ENCODE measurements at places on chromosomes 1 and 21.

DNA sequence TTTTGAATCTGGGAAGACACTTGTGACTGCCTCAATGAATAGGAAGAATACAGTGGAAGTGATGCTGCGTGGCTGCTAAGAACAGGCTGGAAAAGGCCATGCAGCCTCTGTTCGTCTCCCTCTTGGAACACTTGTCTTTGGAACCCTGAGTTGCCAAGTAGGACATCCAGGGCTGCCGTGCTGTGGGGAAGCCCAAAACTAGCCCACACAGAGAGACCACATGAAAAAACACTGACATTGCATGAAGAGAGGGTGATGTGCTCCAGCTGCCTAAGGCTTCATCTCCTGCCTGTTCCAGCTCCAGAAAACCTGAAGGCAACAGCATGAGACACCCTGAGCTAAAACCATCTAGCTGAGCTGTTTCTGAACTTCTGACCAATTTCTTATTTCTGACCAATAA is 61.1 kb upstream of the GNG4 start:
- no peak for DNase-seq

DNA sequence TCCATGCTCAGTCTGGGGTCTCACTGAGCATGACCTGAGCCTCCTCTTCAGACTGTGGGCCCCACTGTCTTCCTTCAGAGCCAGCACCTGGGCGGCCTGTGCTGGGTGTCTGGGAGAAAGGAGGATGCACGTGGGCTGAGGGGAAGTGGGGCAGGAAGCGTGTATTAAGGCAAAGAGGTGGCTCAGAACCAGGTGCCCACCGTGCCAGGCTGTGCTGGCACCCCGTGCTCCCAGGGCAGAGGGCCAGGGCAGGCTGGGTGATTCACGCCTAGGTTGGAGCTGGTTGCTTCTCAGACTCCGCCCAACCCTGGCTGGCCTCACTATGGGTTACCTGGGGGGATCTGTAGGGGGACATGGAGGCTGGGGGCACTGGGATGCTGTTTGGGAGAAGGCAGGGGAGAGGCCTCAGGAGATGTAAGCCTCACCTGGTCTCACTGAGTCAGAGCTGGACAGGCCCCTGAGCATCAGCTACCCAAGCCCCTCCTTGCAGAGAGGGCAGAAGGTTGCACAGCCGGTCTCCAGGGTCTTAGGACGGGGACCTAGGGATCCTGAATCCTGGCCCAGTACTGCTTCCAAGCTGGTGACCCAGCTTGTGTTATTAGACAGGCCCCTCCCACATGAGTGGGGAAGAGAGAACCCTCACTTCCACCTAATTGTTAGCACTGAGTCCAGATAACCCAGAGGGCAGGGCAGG is 18.6 kb upstream of the PADI1 start:
- no peak for DNase-seq

- DNase-seq: no peak
Measured at GRCh38 chr1:81841795-81842194, 41.1 kb downstream of the ADGRL2 start.

GRCh38 chr1:99566290-99567021 is 79.5 kb upstream of the PALMD start:
- no peak for DNase-seq

- no peak for DNase-seq
Measured at GRCh38 chr1:44077421-44077820, 41.2 kb upstream of the KLF17 start.

GRCh38 chr1:25135909-25136308 is 96.4 kb downstream of the SYF2 start:
- DNase-seq: no peak

DNA sequence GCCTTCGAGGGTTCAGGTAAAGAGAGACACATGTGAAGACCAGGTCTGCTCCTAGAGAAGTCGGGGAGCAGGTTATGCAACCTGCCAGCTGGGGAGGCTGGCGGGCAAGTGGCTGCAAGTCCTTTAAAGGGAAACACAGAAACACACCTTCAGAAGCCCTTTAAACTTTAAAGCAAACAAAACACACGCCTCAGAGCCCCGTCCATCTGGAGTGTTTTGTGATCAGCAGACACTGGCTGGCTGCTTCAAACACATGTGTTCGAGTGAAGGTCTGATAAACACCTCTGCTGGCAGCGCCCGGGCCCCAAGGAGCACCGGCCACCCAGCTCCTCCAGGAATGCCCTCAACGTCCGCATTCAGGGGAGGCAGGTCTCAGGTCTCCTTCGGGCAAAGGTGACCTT is 15.2 kb downstream of the RIPK4 start:
- no peak for DNase-seq

GRCh38 chr1:101697072-101697471 is 299.7 kb downstream of the OLFM3 start:
- no peak for DNase-seq

DNA sequence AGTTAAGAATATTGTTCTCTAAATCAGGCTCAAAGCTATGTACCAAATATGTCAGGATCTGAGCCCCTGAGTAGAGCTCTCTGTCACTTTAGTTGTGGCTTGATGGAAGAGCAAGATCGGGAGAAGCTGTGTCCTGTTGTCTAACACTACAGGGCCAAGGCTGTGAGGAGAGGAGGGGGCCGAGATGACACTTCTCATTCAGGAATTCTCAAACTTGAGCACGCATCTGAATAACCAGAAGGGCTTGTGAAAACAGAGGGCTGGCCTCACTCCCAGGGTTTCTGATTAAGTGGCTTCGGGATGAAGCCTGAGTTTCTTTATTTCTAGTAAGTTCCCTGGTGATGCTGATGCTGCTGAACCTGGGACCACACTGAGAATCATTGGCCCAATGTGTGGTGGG is 209.2 kb upstream of the DAB1 start:
- DNase-seq: no peak

DNA sequence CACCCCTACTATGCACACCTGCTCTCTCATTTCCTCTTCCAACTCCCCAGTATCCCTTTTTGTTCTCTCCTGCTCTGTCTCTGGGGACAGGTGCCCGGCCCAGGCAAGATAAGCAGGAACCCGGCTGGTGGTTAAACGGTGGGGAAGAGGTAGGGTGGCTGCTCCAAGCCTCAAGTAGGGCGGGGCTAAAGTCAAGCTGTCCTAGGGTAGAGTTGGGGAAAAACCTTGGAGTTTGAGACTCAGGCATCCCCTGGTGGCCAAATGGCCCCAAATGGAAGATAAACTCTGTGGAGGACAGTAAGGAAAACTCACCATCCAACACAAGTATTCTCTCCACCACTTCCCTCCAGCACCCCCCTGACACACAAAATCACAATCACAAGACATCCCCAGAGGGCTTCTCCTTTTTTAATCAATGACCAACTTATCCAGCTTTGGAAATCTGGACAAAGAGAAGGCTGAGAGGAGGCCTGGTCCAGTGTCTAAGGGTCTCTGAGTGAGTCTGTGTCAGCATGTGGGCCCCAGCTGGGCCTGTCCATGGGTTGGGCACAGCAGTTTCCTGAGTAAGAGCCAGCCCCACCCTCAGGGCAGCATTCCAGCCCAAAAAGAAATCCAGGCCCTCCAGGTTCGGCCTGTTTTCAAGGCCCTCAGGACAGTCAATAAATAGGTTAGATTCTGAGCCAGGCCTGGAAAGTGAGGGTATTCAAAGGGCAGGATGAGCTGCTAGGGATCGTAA is 9.8 kb downstream of the POMGNT1 start:
- no peak for DNase-seq

GRCh38 chr1:31790641-31791091 is 25.2 kb downstream of the SPOCD1 start:
- no peak for DNase-seq

DNA sequence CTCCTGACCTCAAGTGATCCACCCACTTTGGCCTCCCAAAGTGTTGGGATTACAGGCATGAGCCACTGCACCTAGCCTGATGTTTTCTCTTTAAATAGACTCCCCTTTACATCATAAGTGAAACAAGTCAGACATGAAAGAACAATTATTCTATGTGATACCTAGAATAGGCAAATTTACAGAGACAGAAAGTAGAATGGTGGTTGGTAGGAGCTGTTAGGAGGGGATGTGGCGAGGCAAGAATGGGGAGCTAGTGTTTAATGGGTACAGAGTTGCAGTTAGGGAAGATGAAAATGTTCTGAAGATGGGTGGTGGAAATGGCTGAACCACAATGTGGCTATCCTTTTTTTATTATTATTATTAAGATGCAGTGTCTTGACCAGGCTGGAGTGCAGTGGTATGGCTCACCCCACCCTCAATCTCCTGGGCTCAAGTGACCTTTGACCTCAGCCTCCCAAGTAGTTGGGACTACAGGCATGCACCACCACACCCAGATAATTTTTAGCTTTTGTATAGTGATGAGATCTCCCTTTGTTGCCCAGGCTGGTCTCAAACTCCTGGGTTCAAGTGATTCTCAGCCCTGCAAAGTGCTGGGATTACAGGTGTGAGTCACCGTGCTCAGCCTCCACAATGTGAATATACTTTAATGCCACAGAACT is 28.4 kb downstream of the ELF3 start:
- no peak for DNase-seq

GRCh38 chr1:12249181-12249580 is 19.4 kb downstream of the VPS13D start:
- DNase-seq: no peak

DNA sequence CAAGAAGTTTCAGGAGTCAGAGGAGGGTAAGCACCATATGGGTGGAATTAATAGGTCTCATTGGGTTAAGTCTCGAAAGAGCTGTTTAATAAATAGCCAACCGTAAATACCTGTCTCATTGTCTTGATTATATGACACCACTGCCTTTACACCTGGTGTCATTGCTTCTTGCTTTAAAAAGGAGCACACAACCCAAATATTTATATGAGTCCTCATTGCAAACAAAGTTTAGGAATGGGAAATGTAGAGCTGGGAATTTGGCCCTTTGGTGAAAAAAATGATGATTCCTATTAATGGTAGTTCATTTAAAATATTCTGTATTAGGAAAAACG is 2.1 kb downstream of the BACH1 start:
- no peak for DNase-seq

GRCh38 chr1:100710906-100711682 is 8.4 kb upstream of the VCAM1 start:
- no peak for DNase-seq

- DNase-seq: no peak
Measured at GRCh38 chr1:103457886-103458455, 67.5 kb upstream of the RNPC3 start.

GRCh38 chr21:37615962-37616361 is 249.4 kb downstream of the DYRK1A start:
- no peak for DNase-seq

DNA sequence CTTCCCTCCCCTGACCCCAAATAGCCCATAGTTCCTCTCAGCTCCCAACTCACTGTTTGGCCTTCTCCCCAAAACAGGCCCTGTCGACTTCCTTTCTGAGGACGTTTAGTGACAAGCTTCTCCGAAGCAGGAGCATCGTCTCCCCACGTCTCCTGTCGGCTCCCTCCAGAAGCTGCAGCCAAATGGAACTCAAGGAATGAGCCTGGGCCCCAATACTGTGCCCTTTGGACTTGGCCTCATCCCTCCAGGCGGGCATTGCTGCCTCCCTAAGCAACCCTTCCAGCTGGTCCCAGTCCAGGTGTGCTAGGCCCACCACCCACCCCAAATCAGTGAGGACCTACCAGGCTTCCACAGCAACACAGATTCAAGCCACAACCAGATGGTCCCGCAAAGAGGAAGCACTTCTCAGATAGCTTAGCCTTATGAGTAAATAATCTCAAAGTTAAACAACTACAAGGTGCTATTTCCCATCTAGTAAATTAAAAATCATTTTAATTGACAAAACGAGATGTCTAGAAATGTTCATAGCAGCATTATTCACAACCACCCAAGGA is 33.0 kb downstream of the ACOT7 start:
- no peak for DNase-seq

- DNase-seq: no peak
Measured at GRCh38 chr21:26555540-26556146, 17.4 kb downstream of the CYYR1 start.

GRCh38 chr1:200969726-200970561 is 53.6 kb downstream of the KIF21B start:
- no peak for DNase-seq

GRCh38 chr1:36034692-36035091 is 49.2 kb upstream of the TEKT2 start:
- DNase-seq: no peak

- no peak for DNase-seq
Measured at GRCh38 chr1:153919876-153920852, 2.6 kb downstream of the GATAD2B start.

- DNase-seq: no peak
Measured at GRCh38 chr1:23699280-23700179, 7.9 kb downstream of the RPL11 start.

DNA sequence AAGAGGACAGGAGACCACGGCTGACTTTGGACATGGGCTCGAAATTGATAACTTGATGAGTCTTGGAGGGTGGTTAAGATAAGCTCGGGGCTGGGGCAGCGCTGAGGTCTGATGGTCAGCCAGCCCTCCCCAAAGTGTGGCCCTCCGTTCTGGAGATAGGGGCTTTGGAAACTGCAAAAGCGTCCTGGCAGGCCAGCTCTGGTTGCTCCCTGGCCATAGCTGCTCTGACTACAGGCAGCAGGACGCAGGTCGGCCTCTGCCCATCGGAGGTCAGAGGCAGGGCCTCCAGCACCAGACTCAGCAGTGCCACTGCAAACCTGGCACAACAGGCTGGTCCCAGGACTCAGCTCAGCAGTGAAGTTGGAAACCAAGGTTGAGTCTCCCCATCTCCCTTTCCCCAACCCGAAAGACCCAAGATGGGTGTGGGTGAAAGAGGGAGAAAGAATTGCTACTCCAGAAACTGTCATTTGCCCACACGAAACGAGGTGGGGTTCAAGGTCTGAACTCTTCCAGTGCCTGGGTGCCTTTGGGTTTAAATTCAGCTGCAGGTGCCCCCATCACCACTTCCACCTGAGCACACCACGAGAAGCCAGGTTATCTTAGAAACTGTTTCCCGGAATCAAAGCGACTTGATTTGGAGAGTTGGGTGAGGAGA is 4.8 kb downstream of the SIM2 start:
- no peak for DNase-seq

Measured in activated T-cell treated with anti-CD3 and anti-CD28 coated beads for 24 hours (primary cell).